ENCODE measurements at places on chromosomes 7 and 10.

DNA sequence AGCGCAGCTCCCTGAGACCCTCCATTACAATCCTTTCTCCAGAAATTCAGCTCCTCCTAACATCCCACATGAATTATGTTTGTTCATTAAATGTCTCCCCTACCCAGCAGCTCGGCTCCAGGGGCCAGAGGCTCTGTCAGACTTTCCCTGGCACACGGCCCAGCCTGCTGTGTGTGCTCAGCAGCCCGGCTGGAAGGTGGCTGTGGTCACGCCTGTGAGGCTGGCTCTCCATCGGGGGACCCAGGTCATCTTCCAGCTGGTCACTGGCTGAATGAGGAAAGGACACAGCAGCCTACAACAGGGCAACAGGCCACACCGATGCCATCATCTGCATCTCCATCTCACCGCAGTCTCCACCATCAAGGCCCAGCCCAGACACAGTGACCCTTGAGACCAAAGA lies 219.8 kb downstream of the MAD1L1 start:
- no peak for DNase-seq

- DNase-seq, result no peak
Measured at GRCh38 chr7:7417851-7418250, 117.8 kb downstream of the COL28A1 start.

DNA sequence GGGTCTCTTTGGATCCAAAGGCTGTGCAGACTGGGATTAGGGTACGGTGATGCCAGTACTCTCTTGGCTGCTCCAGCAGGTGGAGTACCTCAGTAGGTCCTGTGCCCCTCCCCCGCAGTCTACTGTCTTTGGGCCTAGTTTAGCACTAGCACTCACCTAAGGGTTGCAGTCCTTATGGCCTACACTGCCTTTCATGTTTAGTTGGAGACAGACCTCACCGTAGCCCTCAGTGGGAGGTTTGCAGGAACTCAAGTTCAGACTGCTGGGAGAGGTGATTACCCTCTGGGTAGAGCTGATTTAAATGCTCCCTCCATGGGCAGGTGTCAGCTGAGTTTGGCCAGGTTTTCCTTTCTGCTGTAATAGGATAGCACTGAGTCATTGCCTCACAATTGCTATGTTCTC lies 210.8 kb upstream of the TMEM196 start:
- DNase-seq, result no peak

- no peak for DNase-seq
Measured at GRCh38 chr7:22729180-22729825, 2.3 kb downstream of the IL6 start.

DNA sequence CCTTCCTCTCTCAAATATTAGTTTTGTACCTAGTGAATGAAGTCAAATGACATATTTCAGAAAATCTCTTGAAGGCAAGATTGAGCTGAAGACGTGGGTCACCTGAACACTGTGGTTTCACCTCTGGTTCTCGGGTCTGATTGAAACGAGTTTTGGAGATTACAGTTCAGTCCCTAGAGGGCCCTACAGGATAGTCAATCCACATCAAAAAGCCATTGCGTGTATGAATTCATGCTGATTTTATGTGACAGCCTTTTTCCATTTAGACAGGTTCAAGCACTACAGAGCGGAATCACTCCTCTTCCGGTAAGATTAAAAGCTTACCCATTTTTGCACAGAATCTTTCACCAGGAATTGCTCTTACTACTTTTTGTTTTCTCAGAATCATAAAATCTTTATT lies 62.2 kb downstream of the VIM start:
- no peak for DNase-seq

DNA sequence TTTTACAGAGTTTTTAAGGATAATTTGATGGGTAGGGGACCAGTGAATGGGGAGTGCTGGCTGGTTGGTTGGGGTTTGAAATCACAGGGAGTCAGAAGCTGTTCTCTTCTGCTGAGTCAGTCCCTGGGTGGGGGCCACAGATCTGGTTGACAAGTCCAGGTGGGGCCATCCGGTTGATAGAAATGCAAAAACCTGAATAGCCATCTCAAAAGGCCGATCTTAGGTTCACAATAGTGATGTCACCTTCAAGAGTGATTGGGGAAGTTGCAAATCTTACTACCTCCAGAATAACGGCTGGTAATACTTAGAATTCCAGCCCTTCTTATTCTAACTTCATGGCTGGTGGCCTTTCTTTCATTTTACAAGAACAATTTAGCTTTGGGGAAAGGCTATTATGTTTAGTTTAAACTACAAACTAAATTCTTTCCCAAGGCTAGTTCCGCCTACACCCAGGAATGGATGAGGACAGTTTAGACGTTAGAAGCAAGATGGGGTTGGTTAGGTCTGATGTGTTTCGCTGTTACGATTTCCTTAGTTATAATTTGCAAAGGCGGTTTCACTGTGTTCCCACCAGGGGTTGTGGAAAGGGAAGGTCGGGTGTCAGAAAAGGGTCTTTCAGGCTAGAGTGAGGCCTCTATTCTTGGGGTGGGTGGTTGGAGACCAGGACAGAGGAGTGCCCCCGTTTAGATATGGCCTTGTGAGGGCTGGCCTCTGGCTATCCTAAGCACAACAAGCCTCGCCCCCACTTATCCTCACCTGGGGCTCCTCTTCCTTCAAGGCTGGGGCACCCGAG lies 27.4 kb downstream of the IFT22 start:
- DNase-seq, result no peak
